WTC11 (cell line): ENCODE measurements at places on chromosomes 16 and 17. TPM values are rescaled to one million over a fixed set of nuclear protein-coding genes. Genes with fewer than 3 reads are reported as not detected.

- no peak for DNase-seq
- H3K27me3 ChIP-seq = no peaks in the 10 kb centered on the region
- no peaks in the 10 kb centered on the region for H3K36me3 ChIP-seq
- H3K4me1 ChIP-seq = no peaks in the 10 kb centered on the region
These were observed 584.7 kb downstream of the WWOX start for GRCh38 chr16:78684030-78684611.

- H3K4me1 ChIP-seq = peaks cover 30% of the 10 kb centered on the region
- no peaks in the 10 kb centered on the region for H3K27me3 ChIP-seq
- no peaks in the 10 kb centered on the region for H3K36me3 ChIP-seq
- DNase-seq = no peak
These were observed 22.2 kb downstream of the ITPRIPL2 start for GRCh38 chr16:19135896-19136438.

- no peak within 1 kb of the TSS for H3K4me3 ChIP-seq
- no peak for DNase-seq
- H3K36me3 ChIP-seq = peaks cover 54% of the 10 kb centered on the region
- H3K4me1 ChIP-seq = no peaks in the 10 kb centered on the region
- H3K27me3 ChIP-seq = no peaks in the 10 kb centered on the region
These were observed at the start of gene AOC2 for GRCh38 chr17:42844271-42844670. Gene AOC2 (plus strand): TSS chr17:42844580. CDS start chr17:42844627, 47 bp downstream.

- no peak for DNase-seq
- H3K27me3 ChIP-seq = no peaks in the 10 kb centered on the region; the same call in 1 of the 2 replicates
- H3K36me3 ChIP-seq = no peaks in the 10 kb centered on the region
- no peak overlapping the region for H3K27ac ChIP-seq
These were observed 48.3 kb upstream of the MAF start for GRCh38 chr16:79648826-79649225.

GRCh38 chr17:82126556-82127314, 28.7 kb upstream of the FASN start:
- DNase-seq = no peak
- no peak overlapping the region for H3K4me3 ChIP-seq
- H3K27me3 ChIP-seq = no peaks in the 10 kb centered on the region

DNA sequence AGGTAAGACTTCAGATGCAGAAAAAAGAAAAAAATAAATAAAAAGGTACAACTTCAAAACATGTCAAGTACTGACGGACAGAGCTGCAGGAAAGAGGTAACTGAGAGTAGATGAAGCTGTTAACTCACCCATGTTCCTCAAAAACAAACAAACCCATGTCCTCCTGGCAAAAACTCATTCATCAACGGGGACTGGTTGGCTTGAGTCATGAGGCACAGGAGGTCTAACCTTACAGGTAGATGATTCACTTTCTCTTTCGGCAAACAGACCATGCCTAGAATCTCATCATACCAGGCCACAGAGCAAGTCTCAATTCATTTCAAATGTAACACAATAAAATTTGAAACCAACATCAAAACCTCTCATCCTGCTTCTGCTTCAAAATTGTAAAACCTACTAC, 12.3 kb upstream of the FASN start:
- no peaks in the 10 kb centered on the region for H3K36me3 ChIP-seq
- H3K27me3 ChIP-seq = peaks cover 65% of the 10 kb centered on the region
- no peak overlapping the region for H3K27ac ChIP-seq
- H3K4me3 ChIP-seq = no peak overlapping the region
- DNase-seq = no peak
- H3K4me1 ChIP-seq = peaks cover 22% of the 10 kb centered on the region

- no peaks in the 10 kb centered on the region for H3K4me1 ChIP-seq
- no peaks in the 10 kb centered on the region for H3K36me3 ChIP-seq
- no peak for DNase-seq
- H3K27ac ChIP-seq = no peak overlapping the region
These were observed 27.4 kb downstream of the IL21R start for GRCh38 chr16:27429330-27429871.

DNA sequence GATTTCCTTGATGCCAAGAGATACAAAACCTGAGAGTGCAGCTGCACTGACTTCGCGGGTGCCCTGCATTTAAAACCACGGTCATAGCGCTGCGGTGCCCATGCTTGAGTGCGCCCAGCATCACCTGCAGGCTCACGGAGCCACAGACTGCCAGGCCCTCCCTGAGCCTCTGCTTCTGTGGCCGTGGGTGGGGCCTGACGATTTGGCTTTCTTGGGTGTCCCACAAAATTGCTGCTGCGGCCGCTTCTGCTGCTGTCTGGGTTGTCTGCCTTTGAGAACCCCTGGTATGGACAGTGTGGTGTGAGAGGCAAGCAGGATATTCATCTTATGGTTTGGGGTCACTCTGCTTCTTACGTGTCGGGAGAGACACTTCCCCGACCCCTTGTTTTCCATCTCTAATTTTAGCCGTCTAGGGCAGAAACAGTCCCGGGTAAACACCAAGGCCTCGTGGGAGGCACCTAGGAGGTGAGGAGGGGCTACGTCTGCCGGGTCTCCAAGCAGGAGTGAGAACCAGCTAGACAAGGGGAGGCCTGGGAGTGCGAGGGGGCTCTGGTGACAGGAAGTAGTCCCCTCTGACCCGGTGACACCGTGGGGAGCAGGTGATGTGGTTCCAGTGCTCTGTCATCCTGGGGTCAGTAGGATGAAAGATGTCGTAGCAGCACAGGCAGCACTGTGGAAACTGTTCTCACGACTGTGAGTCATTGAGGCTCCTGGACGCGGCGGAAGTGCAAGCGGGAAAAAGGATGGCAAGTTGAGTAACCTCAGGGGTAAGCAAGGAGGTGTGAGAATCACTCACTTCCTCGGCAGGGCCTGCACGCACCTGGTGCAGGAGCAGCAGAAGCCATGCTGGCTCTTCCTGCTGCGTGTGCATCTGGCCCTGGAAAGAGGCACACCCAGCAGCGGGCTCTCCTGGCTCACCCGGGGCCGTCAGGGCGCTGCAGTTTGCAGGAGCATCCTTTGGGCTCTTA, 176.3 kb downstream of the RPTOR start:
- H3K4me3 ChIP-seq = no peak overlapping the region
- no peak for DNase-seq
- H3K4me1 ChIP-seq = peaks cover 39% of the 10 kb centered on the region
- no peaks in the 10 kb centered on the region for H3K27me3 ChIP-seq
- peak overlapping the region; percentile 30; the same call in 1 of the 2 replicates for H3K27ac ChIP-seq

DNA sequence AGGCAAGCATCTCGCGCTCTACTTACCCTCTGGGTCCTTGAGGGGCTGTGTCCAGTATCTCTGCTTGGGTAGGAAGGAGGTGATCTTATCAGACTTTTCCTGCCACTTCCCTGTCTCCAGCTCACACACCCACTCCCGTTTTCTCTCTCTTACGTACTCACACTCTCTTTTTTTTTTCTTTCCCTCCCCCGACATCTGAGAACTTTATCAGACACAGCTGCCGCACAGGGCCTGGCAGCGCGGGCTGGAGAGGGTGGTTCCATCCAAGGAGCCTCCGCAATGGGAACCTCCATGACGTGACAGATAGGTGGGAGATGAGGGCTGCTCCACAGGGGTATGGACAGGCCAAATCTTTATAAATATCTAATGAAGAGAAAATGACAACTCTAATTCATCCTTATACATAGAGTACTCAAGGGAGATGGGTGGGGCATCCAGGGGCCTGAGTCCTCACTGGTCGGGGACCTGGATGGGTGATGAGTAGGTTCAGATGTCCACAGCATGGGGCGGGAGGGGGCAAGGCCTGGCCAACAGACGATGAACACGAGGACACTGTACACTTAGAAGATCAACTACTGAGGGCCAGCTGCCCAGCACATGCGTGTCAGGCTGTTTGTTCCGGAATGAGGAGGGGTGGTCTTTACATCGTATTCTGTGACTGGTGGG, 23.3 kb downstream of the MINK1 start:
- no peak overlapping the region for H3K4me3 ChIP-seq
- no peaks in the 10 kb centered on the region for H3K27me3 ChIP-seq
- no peaks in the 10 kb centered on the region for H3K36me3 ChIP-seq
- H3K27ac ChIP-seq = peak overlapping the region; percentile 71

DNA sequence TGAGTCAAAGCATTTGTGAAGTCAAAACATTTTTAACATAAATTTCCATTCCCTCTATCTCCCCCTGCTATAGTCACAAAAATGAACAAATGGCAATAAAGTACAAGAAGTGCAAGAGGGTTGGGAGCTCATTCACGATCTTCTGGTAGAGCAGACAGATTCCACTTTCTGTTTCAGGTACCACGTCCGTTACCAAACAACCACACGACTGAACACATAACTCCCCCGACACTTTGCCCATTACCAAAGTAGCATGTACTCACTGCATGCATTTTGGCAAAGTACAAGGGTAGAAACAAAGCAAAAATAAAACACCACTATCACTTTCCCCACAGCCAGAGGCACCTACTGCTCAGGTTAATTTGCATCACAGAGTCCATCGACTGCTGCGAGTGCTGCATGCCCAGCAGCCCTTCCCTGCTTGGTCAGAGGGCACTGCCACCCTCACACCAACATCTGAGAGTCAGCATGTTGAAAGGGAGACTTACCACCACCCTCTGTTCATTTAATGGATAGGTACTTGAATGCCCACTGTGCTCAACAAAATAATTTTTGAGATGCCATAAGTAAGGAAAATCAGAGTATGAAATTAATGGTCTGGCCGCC, 150.3 kb upstream of the AXIN2 start:
- no peaks in the 10 kb centered on the region for H3K36me3 ChIP-seq
- H3K27me3 ChIP-seq = no peaks in the 10 kb centered on the region
- no peak overlapping the region for H3K4me3 ChIP-seq
- H3K4me1 ChIP-seq = peaks cover 21% of the 10 kb centered on the region

DNA sequence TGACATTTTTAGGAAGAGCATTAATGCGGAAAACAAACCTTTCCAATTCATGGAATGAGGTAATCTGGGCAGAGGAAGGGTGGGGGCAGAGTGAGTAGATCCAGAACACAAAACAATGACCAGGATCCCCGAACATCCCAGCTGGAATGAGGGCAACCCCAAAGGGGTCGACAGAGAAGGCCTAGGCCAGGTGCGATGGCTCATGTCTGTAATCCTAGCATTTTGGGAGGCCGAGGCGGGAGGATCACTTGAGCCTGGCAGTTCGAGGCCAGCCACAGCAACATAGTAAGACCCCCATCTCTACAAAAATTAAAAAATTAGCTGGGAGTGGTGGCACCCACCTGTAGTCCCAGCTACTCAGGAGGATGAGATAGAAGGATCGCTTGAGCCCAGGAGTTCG, 64.7 kb downstream of the ZFHX3 start:
- H3K4me1 ChIP-seq = peaks cover 13% of the 10 kb centered on the region
- no peak overlapping the region for H3K27ac ChIP-seq
- H3K36me3 ChIP-seq = no peaks in the 10 kb centered on the region
- H3K27me3 ChIP-seq = no peaks in the 10 kb centered on the region
- DNase-seq = no peak
- H3K4me3 ChIP-seq = no peak overlapping the region

- H3K36me3 ChIP-seq = peaks cover 28% of the 10 kb centered on the region
These were observed 2.8 kb upstream of the ZKSCAN2 start for GRCh38 chr16:25260416-25260815.

GRCh38 chr17:49903523-49903922, 55.7 kb upstream of the TAC4 start:
- no peaks in the 10 kb centered on the region for H3K36me3 ChIP-seq
- H3K4me1 ChIP-seq = peaks cover 31% of the 10 kb centered on the region
- H3K27ac ChIP-seq = no peak overlapping the region
- H3K27me3 ChIP-seq = peaks cover 76% of the 10 kb centered on the region

GRCh38 chr16:87431926-87432325, 39.8 kb downstream of the MAP1LC3B start:
- no peak overlapping the region for H3K4me3 ChIP-seq
- H3K36me3 ChIP-seq = peaks cover 10% of the 10 kb centered on the region
- H3K27me3 ChIP-seq = no peaks in the 10 kb centered on the region
- H3K4me1 ChIP-seq = peaks cover 12% of the 10 kb centered on the region

GRCh38 chr16:10624527-10624926, 44.1 kb upstream of the EMP2 start:
- no peaks in the 10 kb centered on the region for H3K36me3 ChIP-seq
- no peaks in the 10 kb centered on the region; the same call in 1 of the 2 replicates for H3K27me3 ChIP-seq
- DNase-seq = no peak
- no peak overlapping the region for H3K27ac ChIP-seq
- peaks cover 8% of the 10 kb centered on the region for H3K4me1 ChIP-seq

Gene TM4SF5
- not detected in 3 replicates for total RNA-seq

Gene DNAI2
- 0.21 to 0.26 TPM (median 0.23 TPM) in 3 replicates for total RNA-seq

Gene CCL1
- not detected in 3 replicates for total RNA-seq
